NCI-H2107 (cell line): ENCODE measurements at places on chromosomes 1 and 21.
A peak's percentile ranks its signal among the peaks of the same experiment; 100 is the strongest.

- no peak for DNase-seq
These were observed 78.1 kb downstream of the ERG start for GRCh38 chr21:38420140-38420539.

DNA sequence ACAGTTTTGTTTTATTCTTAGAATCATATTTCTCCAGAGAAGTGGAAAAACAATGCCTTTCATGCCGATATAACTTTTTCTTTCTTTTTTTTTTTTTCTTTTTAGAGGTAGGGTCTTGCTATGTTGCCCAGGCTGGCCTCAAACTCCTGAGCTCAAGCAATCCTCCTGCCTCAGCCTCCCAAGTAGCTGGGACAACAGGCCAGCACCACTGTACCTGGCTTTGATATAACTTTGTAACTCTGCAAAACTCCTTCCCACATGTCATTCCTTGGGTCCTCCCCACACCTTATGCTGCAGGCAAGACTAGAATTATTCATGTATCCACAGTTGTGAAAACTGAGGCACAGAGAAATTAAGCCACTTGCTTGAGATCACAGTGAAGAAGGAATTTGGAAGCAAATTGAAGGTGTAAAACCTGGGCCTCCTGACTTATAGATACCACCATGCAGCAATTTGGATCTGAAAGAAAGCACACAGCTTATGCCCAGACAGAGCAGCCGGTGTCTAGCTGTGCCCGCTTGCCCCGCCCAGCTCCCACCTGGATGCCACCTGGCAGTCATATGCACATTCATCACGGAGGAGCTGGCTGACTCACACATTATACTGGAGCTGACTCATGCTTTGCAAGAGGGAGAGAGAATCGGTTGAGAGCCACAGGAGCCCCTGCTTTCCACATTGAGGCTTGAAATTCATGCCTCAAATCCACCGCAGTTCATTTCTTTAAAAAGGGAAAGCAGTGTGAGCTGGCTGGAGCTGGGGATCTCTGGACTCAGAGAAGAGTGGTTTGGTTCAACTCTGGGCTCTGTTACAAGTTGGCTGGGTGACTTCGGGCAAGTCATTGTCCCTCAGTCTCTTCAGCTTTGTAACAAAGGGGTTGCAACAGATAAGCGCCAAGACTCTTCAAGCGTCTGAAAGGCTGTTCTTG, 8.3 kb upstream of the SLC2A1 start:
- peak; percentile 87 for DNase-seq

GRCh38 chr1:155971910-155972809, 6.2 kb downstream of the ARHGEF2 start:
- DNase-seq: no peak

DNA sequence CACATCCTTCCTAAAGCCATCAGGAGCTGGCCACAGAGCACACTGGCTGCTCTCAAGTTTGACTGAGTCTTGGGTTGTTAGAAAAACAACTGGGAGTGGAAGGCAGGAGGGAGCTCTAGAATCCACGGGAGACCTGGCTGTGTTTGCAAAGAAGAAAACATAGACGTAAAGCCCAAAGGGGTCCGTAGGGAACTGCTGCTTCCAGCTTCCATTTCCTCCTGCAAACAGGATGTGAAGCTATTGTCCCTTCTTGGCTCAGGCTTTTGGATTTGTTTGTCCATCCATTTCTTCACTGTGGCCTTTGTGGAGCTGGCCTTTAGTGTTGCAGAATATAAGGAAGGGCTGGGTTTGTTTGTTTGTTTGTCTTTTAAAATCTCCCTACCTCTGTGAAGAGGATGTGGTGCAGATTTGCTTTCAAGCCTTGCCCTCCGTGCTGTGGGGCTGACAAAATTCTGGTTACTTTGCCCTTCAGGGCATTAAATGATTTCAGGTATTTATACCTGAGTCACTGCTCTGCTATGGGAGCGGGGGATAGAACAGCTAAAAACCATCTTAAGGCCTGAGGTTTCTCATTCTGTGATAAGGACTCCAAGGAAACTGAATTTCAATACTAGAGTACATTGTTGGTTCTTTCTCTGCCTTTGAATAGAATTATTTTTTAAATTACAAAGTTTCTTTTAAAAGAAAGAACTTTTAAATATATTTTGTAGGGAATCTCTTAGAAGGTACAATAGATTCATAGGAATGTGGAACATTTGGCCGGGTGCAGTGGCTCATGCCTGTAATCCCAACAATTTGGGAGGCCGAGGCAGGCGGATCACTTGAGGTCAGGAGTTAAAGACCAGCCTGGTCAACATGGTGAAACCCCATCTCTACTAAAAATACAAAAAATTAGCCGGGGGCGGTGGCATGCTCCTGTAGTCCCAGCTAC, 74.3 kb downstream of the MPZL1 start:
- DNase-seq: no peak

DNA sequence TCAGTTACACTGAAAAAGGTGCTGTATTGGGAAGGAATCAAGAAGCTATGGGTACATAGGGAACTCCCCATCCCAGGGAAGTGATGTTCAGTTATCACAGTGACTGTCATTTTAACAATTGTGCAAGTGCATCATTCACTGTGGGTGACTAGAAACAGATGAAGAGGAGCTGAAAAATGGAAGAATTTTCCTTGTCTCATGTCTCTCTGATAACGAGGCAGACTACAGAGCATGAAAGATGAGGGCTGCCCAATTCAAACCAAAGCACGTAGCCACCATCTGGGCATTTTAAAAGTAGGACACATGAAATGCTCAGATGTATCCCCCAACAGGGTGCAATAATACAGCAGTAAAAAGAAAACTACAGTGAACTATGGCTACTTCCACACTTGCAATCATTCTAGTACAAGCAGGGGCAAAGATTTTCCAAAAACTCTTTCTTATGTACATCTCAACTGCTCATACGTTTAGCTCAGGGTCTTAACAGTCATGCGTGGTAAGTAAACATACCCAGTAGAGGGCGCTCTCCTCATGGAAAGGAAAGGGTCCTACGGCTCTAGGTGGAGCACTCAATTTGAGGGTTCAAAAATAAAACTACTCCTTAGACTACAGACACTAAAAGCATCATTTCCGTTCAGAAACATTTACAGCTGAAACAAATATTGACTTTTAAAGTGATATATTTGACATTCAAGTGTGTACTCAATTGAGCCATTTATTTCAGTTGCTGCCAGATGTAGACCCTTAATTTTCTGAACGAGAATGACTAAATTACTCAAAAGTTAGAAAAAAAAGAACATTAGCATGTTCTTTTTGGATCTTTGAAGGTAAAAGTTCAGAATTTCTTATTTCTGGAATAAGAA, 143.2 kb downstream of the KCTD3 start:
- peak; percentile 67 for DNase-seq

DNA sequence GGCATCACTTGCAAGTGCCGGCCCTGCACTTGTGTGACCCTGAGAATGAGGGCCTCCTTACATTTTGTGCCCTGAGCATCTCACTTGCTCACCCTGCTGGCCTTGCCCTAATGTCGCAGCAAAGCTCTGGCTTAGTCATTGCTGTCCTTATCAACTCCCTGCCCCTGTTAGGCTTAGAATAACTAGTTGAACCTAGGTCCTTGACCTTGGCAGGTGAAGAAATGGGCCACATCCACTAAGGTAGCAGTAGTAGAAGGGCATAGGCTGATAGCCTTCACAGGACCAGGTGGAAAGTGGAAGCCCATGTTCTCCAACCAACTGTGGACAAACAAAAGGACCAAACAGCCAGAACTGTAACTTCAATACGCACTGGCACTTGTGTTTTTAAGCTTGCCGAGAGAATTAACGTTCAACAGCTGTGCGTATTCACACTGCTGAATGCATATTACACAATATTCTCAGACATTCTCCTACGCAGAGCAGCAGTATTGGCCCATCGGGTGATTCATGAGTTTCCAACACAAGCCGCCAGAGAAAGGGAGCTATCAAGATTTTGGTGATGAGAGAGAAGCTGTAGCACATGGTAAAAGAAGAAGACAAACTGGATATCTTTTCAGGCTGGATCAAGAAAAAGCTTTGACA, 27.7 kb upstream of the PTGFRN start:
- no peak for DNase-seq

DNA sequence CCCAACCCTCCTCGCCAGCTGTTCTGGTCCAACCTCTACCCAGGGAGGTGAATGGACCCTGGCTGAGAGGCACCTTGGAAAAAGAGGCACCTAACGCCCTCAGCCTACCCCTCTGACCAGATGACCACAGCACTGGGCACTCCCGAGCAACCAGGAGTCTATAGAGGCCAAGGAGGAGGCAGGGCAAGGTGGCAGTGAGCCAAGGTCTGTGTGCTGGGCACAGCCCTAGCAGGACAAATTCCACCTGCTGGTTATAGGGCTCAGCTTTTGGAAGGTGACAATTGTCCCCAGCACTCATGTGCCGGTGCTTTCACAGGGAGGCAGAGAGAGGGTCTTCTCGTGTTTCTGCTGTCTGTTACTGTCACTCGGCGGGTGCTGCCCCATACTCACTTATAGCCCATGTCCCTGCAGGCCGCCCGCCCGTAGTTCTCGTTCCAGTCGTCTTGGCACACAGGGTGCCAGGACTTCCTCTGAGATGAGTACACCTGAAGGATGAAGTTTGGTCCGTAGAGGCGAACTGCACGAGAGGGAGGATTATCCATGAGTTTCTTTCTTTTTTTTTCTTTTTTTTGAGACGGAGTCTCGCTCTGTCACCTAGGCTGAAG, 27.8 kb downstream of the TMPRSS2 start:
- DNase-seq: no peak

GRCh38 chr1:62435231-62436038, 1.4 kb upstream of the USP1 start:
- no peak for DNase-seq

DNA sequence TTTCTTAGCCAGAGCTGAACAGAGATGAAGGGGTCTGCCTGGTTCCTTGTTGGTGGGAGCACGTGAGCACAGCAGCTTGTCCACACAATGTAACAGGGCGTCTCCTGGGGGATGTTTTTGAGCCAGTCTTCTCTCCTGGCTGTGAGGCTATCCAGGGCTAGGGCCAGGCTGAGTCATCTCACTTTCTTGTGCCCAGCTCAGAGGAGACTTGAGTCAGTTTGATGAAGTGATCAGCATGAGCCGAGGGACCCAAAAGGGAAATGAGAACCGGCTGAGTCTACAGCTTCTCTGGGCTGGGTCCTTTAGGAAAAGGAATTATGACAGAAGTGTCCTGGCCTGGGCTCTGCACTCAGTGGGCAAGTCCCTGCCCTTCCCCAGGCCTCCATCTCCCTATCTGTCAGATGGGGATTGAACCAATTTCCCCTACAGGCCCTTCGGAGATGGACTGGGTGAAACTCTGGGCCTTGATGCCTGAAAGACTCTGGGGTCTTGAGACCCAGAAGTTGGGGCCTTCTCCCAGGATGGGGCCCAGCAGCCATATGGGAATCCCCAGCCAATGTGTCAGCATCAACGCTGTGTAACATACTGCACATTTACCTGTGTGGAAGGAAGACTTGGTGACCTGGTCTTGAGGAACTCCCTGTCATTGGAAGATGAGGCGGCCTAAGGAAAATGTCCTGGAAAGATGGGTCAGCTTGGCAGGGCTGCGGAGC, 36.6 kb downstream of the DMRTB1 start:
- DNase-seq: no peak

GRCh38 chr1:145845514-145846161, at the start of gene NUDT17:
NUDT17 (plus strand) TSS chr1:145845630; CDS start chr1:145845641, 11 bp downstream.
- peak; percentile 82 for DNase-seq

GRCh38 chr1:12294076-12294475, 64.2 kb downstream of the VPS13D start:
- DNase-seq: no peak

DNA sequence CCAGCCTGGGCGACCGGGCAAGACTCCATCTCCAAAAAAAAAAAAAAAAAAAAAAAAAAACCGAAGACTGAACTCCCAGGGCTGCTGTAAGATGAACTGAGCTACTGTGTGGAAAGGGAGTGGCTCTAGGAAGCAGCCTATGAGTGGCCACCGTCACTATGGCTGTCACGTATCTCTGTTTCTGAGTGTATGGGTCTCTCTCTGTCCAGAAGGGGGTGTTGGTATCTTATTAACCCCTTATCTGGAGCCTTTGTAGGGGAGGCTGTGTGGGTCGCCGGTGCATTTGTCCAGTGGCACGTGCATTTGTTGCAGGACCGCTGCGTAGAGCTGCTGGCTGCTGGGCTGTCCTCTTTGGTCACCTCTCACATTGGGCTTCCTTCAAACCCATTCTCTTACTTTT, 326.6 kb downstream of the CAMTA1 start:
- no peak for DNase-seq

DNA sequence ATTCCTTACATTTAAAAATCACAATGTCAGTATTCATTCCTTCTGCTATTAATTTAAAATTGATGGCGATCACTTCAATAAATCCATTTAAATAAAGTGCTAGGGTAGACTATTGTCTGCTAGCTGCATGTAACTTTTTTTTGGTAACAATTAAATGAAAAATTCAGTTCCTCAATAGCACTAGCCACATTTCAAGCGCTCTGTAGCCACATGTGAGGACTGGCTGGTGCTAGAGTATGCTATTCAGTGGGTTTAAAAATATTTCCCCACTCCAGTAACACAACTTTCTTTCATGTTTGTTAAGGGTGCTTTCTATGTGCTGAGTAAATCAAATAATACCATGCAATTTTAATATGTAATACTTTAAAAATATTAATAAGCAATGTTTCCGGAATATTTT, 108.2 kb downstream of the LTN1 start:
- DNase-seq: no peak

- DNase-seq: peak; percentile 39
These were observed 63.2 kb upstream of the GNG4 start for GRCh38 chr1:235712812-235713211.

DNA sequence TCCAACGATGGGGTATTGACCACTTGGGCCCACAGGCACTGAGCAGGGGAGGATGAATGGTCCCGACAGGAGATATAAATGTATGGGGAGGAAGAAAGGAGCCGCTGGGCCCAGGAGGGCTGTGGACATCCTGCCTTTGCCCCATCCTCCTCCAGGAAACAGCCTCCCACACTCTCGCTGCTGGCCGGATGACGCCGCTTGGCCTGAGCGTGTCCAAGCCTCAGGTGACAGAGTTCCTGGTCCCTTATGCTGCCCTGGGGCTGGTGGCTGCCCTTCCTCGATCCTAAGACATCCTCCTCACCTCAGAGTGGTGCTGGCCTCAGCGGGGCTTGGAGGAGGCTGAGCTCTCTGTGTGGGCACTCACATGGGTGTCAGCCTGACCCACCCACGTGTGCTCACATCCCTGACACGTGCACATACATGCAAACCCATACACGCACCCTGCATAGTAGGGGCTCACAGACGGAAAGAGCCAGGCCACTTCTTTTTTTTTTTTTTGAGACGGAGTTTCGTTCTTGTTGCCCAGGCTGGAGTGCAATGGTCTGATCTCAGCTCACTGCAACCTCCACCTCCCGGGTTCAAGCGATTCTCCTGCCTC, 5.9 kb upstream of the SERINC2 start:
- no peak for DNase-seq

DNA sequence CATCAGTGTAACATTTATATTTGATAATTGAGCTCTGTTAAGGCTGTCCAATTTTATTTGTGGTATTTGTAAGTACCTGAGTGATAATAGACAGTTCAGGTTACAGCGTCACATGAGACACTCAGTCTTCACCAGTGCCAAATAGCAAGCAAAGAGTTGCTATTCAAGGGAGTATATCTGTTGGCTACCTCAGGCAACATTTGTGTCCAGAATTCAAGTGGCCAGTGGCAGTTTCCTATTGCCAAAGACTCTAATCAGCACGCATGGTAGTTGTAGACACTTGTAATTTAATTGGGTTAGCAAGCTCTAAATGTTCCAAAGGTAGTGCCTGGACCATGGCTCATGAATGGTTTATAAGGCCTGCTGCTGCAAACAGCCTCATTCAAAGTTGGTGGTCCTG, 1524.3 kb upstream of the B3GALT2 start:
- DNase-seq: peak; percentile 62

GRCh38 chr21:37636152-37636860, 269.7 kb downstream of the DYRK1A start:
- no peak for DNase-seq
